H1 (cell line): ENCODE measurements at places on chromosomes 1 and 21. TPM values are rescaled to one million over a fixed set of nuclear protein-coding genes. Genes with fewer than 3 reads are reported as not detected.

DNA sequence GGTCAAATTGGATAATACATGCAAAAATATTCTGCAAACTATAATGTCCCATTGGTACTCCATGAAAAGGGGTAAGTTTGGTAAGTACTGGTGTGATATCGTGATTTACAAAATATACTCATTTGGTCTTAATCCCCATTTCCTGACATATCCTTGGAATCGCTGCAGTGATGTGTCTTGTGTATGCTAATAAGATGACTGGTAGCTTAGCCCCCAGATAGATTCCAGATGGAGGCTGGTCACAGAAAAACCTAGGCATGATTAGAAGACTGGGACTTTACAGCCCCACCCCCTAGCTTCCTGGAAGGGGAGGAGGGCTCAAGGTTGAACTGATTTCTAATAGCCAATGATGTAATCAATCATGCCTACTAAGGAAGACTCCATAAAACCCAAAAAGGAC, 3.0 kb downstream of the VAMP4 start:
- H3K27me3 ChIP-seq, result no peaks in the 10 kb centered on the region
- H3K27ac ChIP-seq, result no peak overlapping the region
- H3K4me1 ChIP-seq, result peaks cover 6% of the 10 kb centered on the region; the same call in 1 of the 2 replicates
- no peak for DNase-seq
- no peak overlapping the region for H3K4me3 ChIP-seq

DNA sequence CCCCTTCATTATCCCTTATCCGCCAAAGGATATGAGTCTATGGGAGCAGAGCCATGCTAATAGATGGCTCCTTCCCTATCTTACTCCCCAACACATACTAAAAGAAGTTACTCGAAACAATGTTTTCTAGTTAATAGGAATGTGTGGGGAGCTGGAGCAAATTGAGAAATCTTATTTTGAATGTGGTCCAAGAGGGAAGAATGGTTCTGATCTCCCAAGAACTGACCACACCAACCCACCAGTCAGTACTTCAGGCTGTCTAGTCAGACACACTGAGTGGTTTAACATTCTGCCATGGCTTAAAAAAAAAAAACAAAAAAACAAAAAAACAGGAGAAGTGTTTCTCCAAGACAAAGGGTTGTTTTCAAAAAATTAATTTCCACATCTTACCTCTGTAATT, 31.5 kb upstream of the DNASE2B start:
- H3K4me3 ChIP-seq, result no peak overlapping the region
- no peaks in the 10 kb centered on the region for H3K27me3 ChIP-seq
- no peak overlapping the region for H3K27ac ChIP-seq
- no peaks in the 10 kb centered on the region for H3K4me1 ChIP-seq

GRCh38 chr1:119251751-119252150, 111.3 kb upstream of the WARS2 start:
- no peaks in the 10 kb centered on the region for H3K27me3 ChIP-seq
- no peak overlapping the region for H3K4me3 ChIP-seq
- no peak for DNase-seq
- no peaks in the 10 kb centered on the region for H3K36me3 ChIP-seq
- H3K4me1 ChIP-seq, result no peaks in the 10 kb centered on the region

Gene MYOG
- not detected in 2 replicates for polyA plus RNA-seq

Gene LAX1
- not detected in 2 replicates for polyA plus RNA-seq
